HS-5 (cell line): ENCODE measurements at places on chromosomes 11 and 22.

DNA sequence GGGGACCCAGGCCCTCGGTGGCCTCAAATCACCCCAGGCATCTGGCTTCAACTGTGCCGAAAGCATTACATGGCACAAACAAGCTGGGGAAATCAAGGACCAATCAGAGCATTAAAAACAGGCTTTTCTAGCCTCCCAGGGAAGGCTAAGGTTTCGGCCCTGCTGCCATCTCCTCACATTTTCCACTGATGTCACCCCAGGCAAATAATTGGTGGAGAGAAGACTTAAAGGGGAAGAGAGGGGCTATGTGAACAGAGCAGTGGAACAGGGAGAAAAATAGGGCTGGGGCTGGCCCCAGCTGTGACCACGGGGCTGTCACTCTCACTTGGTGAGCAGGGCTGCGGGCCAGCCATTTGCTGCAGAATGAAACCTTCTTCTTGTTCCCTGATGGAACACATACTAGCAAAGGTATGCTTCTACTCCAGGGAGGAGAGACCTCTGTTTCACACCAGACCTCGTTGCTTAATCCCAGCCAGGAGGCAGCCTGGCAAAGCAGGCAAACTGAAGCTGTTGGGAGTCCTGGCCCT lies 581.3 kb downstream of the SOX6 start:
- DNase-seq = no peak

DNA sequence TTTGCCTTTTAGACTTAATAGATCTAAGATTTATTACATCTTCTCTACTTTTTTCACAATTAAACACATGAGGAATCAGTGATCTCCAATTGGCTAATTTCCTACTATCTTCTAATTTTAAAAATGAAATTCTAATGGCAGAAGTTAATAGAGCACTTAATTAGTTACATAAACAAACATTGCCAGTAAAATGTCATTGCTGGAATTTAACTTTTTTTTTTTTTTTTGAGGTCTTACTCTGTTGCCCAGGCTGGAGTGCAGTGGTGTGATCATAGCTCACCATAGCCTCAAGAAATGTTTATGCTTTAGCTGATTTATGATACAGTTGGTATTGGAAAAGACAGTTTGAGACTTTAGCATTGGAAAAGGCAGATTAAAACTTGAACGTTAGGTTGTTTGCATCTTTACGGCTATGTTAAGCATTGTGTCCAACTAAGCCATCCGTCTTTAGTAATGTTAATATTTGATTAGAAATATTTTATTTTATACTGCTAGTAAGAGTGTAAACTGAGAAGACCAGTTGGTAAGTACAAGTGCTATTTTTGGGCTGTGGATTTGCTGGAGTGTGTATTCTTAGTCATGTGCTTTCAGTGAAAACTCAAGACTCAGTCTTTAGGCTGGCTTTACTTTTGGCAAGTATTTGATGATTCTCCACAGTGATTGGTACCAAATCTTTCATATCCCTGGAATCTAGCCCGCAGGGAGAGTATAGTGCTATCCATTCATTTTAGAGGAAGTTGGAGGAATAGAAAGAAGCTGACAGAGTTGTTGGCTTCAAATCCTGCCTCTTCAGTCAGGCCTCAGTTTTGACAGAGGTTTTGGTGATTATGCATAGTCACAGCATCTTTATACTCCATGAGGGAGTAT lies 4.5 kb downstream of the ANO5 start:
- DNase-seq = no peak

DNA sequence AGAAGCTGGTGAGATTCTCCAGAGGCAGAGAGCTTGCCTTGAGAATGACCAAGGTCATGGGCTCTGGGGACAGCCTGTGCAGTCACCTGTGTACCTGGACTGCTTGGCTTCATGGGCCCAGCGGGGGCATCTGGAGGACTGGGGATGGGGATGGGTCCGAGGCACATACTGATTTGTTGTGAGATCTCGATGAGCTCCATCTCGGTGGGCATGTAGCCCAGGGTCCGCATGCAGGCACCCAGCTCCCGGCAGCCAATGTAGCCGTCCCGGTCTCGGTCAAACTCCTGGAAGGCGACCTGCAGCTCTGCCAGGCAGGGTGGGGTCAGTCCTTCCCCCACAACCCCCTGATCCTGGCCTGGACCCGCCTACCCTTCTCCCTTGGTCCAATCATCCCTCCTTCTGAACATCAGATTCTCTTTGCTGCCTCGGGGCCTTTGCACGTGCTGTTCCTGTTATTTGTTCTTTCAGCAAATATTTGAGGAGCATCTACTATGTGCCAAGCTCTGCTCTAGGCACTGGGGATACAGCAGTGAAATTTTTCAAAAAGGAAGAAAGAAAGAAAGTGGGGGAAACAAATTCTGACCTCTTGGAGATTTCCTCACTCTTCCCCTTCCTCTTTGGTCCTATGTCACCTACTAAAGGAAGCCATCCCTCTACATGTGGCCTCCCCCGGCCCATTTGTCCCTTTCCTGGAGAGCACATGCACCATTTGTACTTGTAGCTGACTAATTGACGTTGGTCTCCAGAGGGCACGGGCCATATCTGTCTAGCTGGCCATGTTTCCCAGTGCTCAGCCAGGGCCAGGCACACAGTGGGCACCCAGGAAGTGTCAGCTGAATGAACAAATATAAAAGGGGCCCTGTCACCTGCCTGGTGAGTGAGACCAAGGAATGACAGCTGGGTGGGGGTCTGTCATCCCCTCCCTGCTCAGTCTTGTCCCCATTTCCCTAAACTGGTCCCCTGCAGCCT lies 2.1 kb downstream of the CABP2 start:
- no peak for DNase-seq

DNA sequence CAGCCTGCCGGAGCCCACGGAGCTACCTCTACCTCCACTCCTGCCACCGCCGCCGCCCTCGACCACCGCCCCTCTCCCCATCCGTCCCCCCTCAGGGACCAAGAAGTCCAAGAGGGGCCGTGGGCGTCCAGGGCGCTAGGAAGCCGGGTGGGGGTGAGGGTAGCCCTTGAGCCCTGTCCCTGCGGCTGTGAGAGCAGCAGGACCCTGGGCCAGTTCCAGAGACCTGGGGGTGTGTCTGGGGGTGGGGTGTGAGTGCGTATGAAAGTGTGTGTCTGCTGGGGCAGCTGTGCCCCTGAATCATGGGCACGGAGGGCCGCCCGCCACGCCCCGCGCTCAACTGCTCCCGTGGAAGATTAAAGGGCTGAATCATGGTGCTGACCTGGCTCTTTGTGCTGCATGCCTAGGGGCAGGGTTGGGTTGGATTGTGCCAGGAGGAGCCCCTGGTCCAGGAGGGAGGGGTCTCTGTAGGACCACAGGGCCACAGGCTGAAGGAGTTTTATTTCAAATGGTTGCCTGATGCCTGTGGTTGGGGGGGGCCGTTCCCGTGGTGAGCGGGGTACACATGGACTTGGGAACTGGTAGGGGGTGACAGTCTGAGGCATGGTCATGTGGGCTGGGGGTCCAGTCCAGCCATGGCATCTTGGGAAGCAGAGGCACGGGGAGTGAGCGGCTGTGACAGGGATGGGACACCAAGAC lies 2.3 kb downstream of the PTPRCAP start:
- no peak for DNase-seq
